ENCODE measurements at places on chromosomes 3 and 15.

DNA sequence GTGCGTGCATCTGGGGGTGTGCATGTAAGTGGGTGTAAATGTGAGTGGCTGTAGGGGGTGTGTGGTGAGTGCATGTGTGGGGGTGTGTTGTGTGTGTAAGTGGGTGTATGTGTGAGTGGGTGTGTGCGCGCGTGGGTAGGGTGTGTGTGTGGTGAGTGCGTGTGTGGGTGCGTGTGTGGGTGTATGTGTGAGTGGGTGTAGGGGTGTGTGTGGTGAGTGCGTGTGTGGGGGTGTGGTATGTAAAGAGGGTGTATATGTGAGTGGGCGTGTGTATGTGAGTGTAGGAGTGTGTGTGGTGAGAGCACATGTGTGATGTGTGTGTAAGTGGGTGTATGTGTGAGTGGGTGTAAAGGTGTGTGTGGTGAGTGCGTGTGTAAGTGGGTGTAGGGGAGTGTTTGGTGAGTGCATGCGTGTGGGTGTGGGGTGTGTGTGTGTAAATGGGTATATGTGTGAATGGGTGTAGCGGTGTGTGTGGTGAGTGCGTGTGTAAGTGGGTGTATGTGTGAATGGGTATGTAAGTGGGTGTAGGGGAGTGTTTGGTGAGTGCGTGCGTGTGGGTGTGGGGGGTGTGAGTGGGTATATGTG is 916 bp upstream of the CPN2 start:
- no peak for DNase-seq

DNA sequence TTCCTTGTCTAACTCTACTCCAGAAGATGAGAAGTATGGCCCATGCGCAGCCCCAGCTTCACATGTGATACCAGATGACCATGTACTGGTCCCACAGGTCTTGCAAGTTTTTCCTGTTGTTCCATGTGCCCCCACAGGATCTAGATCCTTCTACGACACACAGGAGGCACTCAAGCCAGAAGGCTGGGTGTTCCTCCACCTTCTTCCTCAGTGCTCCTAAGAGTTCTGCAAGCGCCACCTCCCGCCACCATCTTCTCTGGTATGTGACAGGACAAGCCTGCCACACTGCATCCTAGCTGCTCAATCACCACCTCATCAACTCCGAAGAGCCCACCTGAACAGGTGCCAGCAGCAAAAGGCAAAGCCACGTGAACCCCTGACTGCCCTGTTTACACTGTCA is 43.1 kb downstream of the XXYLT1 start:
- DNase-seq: no peak

DNA sequence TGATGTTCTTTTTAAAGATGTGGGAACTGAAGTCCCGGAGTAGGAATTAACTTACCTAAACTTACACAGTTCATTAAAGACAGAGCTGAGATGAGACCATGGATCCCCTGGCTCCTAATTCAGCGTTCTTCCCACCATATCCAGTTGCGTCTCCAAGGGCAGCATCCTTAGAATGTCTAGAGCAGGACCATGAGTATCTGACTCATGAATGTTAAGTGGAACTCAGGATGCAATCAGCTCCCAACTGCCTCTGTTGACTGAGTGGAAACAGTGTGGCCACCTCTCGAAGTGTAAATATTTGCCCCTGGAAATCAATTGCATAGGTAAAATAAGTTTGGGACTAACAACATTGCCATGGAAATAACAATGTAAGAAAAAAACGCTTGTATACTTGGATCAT is 2.5 kb downstream of the SNTN start:
- DNase-seq: no peak

DNA sequence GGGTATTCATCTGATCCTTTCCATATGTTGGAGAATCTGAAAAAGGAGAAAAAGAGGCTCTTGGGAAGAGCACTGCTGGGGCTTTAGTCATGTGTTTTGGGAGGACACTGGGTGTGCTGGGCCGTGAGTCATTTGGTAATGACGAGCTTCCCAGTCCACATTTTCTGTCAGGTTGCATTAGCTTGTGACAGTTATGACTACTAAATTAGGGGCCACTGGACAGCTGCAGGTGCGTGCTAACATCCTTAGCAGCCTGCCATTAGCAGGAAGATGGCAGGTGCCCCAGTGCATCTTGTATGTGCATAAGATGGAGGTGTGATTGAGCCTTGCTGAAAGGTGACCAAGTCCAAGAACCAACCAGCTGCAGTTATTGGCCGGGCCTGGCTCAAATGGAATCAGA is 242.4 kb downstream of the RYR3 start:
- DNase-seq: no peak

DNA sequence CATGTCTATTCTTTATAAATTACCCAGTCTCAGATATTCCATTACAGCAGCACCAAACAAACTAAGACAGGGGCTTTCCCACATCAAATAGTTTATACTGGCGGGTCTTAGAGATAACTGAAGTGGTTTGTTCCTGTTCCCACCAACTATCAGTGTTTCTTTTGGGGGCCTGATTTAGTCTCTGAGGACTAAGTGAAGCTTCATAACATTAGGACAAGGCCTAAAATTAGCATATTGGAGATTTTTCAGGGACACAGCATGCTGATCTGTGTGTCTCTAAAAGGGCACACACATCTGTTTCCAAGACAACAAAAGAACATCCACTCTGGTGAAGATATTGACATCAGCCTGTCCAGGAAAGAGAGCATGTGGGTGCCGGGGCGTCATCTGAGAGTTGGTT is 72.6 kb upstream of the SEMA6D start:
- DNase-seq: no peak

- DNase-seq: no peak
Measured at GRCh38 chr15:81098861-81099651, 35.0 kb upstream of the CFAP161 start.

DNA sequence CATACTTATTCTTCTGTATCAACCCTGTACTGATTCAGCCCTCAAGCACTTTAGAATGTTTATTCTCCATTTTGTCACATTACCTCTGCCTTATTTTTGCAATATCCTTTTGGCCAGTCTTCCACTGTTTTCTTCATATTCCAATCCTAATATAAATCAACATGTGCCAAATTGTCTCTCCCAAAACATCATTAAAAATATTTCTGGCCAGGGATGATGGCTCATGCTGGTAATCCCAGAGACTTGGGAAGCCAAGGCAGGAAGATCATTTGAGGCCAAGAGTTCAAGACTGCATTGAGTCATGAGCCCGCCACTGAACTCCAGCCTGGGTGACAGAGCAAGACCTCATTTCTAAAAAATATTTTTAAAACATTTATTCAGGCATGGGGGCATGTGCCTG is 641.4 kb upstream of the CBLB start:
- DNase-seq: peak; percentile 61

- DNase-seq: no peak
Measured at GRCh38 chr3:171846597-171846996, 3.4 kb downstream of the TMEM212 start.

GRCh38 chr3:183584246-183584913 is 28.9 kb upstream of the KLHL6 start:
- DNase-seq: peak; percentile 27

- DNase-seq: peak; percentile 85
Measured at GRCh38 chr3:194806991-194807630, 121.4 kb downstream of the FAM43A start.

DNA sequence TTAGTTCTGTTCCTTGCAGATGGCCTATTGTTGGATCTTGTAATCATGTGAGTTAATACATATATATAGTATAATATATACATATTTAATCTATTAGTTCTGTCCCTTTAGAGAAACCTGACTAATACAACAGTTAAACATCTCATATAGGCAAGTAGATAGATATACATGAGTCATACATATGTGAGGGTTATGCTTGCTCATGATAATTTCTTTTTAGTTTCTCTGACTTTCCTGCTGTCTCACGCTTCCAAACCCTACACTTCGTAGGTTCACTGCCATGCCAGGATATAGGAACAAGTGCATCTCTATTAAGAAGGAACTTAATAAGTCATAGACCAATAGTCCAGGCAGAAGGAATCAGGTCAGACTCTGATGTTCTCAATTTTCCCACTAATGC is 16.8 kb upstream of the CLDN16 start:
- DNase-seq: no peak

- DNase-seq: no peak
Measured at GRCh38 chr3:138369151-138369900, 20.9 kb downstream of the MRAS start.

DNA sequence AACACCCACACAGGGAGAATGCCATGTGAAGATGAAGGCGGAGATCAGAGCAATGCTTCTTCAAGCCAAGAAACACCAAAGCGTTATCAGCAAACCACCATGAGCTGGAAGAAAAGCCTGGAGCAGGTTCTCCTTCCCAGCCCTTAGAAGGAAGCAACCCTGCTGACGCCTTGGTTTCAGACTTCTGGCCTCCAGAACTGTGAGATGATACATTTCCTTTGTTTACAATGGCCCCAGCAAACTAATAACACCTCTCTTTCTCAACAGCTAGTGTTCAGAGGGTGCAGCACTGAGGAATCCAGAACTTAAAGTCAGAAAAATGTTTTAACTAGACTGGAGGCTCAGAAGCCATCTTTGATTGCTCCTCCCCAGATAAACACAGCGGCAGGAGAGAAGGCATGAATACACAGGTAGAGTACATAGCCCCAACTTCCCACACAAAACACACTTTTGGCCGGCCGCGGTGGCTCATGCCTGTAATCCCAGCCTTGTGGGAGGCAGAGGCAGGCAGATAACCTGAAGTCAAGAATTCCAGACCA is 132.4 kb upstream of the LPP start:
- peak; percentile 97 for DNase-seq
